ENCODE measurements at places on chromosomes 13 and 19.

GRCh38 chr19:55305491-55305890 lies 19.6 kb downstream of the TMEM150B start:
- no peak for DNase-seq

GRCh38 chr13:46720189-46720588 lies 76.8 kb downstream of the ESD start:
- DNase-seq = no peak

DNA sequence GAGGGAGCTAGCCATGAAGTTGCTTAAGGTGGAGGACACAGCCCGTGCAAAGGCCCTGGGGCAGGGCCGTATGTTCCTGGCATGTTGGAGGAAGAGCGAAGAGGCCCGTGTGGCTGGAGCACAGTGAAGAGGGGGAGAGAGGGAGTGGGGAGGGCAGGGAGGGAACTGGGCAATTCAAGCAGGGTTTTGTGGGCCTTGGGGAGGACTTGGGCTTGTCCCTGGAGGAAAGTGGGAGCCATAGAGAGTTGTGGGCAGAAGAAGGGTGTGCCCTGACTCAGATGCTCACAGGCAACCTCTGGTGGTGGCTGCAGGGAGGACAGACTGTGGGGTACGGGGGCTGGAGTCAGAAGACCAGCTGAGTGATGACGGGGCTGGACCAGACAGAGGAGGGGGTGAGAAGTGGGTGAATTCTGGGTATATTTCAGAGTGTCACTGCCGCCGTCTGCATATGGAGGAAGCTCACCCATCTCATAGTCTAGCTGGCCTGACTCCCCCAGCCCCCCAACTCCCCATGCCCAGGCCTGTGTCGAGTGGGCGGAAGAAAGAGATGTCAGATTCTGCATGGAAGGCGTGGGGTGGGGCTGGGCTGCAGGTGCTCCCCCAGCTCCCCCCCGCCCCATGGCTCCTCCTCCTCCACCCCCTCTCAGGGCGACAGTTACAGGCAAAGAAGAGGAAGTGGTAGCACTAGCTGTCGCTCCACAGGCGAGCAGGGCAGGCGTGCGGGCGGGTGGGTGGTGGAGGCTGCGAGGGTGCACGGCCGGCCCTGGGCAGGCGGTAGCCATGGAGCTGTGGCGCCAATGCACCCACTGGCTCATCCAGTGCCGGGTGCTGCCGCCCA lies at the start of gene VAV1:
Gene VAV1 (plus strand): TSS at position 681 of the 838 bp plus-strand sequence. CDS start 100 bp downstream, at position 781.
- DNase-seq = no peak

DNA sequence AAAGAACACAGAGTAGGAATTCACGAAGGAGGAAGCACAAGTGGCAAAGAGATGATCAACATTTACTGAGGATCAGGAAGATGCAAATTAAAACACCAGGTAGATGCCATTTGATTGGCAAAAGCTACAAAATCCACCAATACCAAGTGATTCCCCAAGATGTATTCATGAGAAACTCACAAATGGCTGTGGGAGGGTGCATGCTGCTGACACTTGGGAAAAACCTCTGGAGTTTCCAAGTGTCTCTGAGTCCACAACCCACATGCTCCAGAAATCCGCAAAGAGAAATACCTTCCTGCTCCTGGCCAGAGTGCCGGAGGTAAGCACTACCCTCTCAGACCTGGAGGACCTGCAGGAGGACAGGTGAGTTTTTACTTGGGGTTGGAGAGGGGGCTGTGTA lies 35.7 kb downstream of the ARRDC2 start:
- no peak for DNase-seq

DNA sequence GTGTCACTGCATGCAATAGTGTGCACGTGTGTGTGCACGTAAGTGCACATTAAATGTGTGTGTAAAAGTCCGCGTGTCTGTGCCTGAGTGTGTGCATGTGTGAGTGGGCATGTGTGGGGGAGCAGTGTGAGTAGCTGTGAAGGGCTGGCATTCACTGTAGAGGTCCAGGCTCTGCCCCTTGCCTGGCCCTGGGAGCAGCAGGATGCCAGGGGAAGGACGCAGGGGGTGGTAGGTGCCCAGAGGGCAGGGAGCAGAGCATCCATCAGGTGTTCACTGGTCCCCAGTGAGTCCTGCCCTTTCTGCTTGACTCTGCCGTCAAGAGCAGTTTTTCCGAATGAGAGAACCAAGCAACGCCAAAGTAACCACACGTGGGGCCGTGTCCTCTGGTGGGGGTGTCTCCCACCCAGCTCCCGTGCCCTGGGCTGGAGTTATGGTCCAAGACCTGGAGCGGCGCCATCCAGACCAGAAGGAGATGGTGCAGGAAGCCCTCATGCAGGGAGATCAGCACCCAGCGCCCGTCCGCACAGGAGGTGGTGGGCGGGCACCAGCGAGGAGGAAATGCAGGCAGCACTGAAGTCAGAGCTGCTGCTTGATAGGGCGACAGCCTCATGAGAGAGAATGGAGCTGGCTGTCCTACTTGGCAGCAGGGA lies 68.5 kb downstream of the TEX29 start:
- no peak for DNase-seq

GRCh38 chr19:53813996-53814395 lies 10.1 kb downstream of the NLRP12 start:
- DNase-seq = no peak

DNA sequence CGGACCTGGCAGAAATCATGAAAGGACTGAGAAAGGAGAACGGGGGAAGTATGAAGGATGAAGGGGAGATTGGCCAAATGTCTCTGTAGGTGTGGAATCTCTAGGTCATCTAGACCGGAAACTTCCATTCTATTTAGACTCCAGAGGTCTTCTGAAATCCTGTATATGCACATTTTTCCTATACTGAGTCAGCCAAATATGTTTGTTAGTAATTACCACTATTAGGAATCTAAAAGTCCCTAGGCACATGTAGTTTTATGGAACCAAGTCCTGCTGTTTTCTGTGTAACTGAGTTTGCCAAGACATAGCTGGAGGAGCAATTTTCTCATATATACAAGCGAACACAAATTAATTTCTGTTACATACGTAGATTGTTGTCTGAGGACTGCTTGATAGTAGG lies 498.1 kb downstream of the GPC5 start:
- DNase-seq = no peak

GRCh38 chr13:23945612-23946011 lies 48.3 kb upstream of the C1QTNF9B start:
- no peak for DNase-seq

GRCh38 chr13:55583953-55584593 lies 1556.6 kb upstream of the PRR20A start:
- DNase-seq = no peak

- DNase-seq = no peak
These were observed 59.9 kb downstream of the LIG4 start for GRCh38 chr13:108155185-108156106.

GRCh38 chr13:112978561-112979405 lies 9.8 kb downstream of the MCF2L start:
- DNase-seq = no peak

GRCh38 chr13:38341149-38341692 lies 8.4 kb upstream of the UFM1 start:
- DNase-seq = no peak

DNA sequence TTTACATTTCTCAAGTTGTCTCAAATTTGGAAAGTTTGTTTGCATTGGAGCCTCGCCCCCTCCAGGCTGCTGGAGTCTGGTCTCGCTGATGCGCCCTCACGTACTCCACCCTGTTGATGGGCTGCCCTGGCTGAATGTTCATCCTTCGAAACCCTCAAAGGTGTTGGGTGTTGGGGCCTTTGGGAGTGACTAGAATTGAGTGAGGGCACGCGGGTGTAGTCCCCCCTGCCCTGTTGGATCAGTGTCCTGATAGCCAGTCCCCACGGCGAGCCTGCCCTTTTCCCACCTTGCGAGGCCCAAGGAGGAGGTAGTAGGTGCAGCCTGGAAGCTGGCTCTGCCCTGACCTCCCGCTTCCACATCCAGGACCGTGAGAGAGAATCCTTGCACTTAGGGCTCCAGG lies 14.8 kb downstream of the TFDP1 start:
- no peak for DNase-seq

GRCh38 chr13:51623473-51623872 lies 39.2 kb downstream of the WDFY2 start:
- no peak for DNase-seq

DNA sequence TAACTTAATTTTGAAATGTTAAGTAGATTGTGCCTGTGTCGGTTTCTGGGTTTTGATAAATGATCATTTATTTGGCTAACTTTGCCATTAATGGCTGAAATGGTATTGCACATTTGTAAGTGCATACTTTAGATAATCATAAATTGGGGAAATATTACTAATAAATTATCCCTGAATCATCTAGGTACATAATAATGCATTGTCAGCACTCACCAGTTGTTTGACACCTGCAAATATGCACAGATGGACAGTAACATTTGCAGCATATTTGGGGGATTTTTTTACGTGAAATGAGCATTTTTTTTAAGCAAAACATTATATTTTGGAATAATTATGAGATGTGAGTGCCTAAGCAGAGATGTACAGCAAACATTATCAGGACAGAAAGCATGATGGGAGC lies 41.0 kb downstream of the LSM14A start:
- DNase-seq = no peak

DNA sequence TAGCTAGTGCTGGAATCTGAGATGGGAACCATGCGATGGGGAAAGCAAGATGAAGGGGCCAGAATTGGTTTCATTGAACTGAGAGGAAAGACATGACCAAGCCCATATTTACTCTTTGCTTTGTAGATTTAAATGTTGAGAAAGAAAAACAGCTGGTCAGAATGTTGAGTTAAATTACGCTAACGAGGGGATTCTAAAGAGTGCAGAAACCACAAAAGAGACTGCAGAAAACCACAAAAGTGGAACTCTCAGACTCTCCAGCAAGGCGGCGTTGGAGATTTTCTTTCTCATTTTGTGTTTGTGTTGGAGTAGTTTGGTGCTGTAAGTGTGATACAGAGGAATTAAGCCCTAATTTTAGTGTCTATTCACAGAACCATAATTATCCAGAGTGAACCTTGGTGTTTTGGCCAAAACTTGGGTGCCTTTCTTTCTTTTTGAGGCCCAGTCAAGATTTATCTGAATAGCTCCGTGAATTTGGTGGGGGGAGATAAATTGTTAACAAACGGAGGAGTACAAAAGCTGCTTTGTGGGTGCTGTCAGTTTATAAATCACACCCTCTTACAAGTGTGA lies 26.3 kb downstream of the SAE1 start:
- no peak for DNase-seq

DNA sequence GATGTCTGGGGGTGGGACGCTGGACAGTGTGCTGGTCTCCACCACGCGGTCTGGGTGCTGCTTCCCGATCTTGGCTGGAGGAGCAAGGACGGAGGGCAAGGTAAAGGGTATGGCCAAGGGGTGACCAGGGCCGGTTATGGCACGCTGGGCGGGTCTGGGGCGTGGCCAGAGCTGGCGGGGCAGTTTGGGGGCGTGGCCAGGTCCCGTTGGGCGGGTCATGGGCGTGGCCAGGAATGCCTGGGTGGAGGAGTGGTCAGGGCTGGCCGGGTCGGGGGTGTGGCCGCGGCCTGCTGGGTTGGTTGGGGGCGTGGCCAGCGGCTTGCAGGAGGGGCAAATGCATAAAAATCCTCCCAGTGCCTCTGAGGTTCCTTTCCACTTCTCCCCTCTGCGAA lies 19.2 kb downstream of the GPX4 start:
- no peak for DNase-seq

GRCh38 chr13:48678316-48678715 lies 24.6 kb downstream of the CYSLTR2 start:
- no peak for DNase-seq

DNA sequence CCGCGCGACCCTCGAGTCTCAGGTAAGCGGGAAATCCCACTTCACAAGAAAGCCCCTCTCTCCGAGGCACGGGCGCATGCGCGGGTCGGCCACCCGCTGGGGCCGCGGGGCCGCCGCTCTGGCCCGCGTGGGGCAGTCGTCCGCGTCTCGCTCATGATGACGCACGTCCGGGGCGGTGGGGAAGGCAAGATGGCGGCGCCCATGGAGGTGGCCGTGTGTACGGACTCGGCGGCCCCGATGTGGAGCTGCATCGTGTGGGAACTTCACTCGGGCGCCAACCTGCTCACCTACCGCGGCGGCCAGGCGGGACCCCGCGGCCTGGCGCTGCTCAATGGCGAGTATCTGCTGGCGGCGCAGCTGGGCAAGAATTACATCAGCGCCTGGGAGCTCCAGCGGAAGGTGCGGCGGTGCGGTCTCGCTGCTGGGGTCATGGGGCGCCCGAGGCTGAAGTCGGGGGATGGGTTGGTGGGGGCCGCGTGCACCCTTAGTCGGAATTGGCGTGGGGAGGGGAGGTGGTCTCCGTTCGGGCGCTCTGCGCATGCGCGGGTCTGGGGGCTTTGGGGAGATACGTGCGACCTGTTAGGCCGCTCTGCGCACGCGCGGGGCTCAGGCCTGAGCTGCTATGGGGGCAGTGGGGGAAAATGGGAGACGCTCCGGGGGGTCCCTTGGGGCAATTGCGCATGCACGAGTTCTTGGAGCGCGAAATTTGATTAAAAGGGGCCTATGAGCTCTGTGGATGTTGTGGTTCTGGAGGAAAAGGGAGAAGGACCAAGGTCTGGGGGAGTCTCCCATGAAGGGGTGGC lies at the start of gene WDR18:
Gene WDR18 (plus strand): TSS at position 181 of the 803 bp plus-strand sequence. CDS start 9 bp downstream, at position 190.
- DNase-seq = peak; percentile 14

GRCh38 chr13:25743421-25743820 lies 308.4 kb downstream of the SHISA2 start:
- no peak for DNase-seq

- DNase-seq = no peak
These were observed 49.7 kb downstream of the TEX29 start for GRCh38 chr13:111370147-111370546.

DNA sequence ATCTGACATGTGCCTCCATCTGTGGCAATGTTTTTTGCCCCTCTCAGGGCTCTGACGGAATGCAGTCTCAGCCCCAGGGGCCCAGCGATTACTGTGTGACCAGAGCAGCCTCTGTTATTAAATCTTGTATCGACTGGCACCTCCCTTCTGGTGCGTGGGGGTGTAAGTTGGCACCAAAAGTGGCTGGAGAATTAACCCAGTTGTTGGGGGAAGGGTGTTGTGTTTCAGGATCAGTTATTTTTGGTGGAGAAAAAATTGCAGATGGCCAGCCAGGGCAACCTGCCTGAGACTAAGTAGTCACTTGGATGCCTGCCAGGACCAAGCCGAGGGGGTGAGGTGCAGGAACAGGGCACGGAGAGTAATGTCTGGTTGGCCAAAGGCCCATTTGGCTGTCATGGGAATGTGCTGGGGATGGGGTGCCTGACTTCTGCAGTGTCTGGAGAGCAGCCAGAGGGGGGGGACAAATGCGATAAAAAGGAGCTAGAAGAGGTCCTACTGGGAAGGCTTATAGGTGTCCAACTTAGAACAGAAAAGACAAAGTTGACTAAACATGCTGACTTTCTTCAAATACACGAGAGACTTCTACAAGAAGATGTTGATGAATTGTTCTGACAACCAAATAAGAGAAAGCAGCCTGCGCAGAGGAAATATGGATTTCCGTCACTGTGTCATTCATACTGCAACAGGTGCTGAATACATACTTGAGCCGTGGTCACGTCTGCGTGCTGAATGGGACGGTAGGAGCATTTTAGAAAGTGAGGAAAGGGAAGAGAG lies 69.8 kb downstream of the SIAH3 start:
- no peak for DNase-seq

DNA sequence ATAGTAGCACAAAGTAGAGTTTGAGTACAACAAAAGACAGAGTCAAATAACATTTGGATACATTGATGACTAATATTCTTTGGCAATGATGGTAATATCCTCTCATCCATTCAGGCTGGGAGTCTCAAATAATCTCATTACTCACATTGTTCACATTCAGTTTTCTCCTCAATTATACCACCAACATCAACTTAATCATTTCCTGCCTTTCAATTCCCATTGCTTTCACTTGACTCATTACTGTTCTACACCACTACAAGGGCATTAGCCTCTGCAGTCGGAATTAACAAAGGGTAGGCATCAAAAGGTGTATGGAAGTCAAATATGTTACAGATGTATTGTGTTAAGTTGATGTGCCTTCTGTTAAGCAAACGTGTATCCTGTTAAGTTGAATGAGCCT lies 518.4 kb upstream of the SLITRK1 start:
- peak; percentile 52 for DNase-seq

All from AG04449 (cell line).